Gastroesophageal sphincter (tissue), 4 donors: ENCODE measurements at places on chromosomes 1 and 21.

DNA sequence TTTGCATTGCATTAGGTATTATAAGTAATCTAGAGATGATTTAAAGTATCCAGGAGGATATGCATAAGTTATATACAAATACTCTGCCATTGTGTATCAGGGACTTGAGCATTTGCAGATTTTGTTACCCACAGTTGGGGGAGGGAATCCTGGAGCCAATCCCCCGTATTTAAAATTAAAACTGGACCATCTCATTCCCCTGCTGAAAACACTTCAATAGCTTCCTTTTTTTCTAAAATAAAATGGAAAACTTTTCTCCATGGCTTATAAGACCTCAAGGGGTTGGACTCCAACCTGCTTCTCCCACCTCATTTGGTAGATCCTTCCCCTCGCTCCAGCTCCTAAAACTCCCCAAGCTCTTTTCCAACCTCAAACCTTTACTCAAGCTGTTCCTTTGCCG is 10.4 kb upstream of the CD34 start:
- ATAC-seq, result no peak

- ATAC-seq, result peak; percentile 43
Observed at GRCh38 chr21:41387042-41387819, 25.4 kb downstream of the MX2 start.

- no peak for ATAC-seq
Observed at GRCh38 chr1:45340816-45341466, 701 bp upstream of the MUTYH start.

GRCh38 chr1:169563650-169564049 is 22.6 kb downstream of the F5 start:
- ATAC-seq, result no peak

GRCh38 chr21:27206368-27206982 is 239.6 kb upstream of the ADAMTS5 start:
- ATAC-seq, result no peak

- ATAC-seq, result no peak
Observed at GRCh38 chr1:92953491-92953890, 7.8 kb downstream of the DIPK1A start.

DNA sequence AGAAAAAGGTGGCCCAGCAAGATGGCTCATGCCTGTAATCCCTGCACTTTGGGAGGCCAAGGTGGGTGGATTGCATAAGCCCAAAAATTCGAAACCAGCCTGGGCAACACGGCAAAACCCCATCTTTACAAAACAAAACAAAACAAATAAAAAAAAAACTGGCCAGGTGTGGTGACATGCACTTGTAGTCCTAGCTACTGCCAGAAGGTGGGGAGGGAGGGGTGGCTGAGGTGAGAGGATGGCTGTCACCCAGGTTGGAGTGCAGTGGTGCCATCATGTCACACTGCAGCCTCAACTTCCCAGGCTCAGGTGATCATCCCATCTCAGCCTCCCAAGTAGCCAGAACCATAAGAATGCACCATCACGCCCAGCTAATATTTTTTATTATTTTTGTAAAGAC is 22.8 kb downstream of the RERE start:
- no peak for ATAC-seq

DNA sequence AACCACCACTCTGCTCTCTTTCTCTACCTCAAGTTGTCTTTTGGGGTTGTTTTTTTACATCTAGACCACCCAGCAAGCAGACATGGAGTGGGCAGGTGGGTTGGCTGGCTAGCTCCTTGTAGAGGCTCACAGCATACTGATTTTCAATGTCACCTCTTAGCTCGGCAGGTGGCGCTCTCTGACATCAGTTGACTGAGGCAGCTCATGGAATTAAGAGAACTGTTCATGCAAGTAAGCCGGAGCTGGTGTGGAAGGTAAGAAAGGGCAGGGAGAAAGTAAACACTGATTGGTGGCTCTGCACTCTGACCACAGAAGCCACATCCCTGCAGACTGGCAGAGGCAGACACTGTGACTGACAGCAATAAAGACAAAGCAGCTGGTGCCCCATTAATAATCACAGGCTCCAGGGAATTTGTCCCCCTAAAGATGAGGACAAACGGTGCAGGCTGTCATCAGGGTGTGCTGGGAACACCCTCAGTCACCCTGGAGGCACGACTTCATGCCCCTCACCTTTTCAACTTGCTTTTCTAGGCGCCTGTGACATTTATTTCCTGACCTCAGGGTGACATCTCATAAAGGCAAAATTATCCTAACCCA is 226.8 kb downstream of the LMX1A start:
- no peak for ATAC-seq

DNA sequence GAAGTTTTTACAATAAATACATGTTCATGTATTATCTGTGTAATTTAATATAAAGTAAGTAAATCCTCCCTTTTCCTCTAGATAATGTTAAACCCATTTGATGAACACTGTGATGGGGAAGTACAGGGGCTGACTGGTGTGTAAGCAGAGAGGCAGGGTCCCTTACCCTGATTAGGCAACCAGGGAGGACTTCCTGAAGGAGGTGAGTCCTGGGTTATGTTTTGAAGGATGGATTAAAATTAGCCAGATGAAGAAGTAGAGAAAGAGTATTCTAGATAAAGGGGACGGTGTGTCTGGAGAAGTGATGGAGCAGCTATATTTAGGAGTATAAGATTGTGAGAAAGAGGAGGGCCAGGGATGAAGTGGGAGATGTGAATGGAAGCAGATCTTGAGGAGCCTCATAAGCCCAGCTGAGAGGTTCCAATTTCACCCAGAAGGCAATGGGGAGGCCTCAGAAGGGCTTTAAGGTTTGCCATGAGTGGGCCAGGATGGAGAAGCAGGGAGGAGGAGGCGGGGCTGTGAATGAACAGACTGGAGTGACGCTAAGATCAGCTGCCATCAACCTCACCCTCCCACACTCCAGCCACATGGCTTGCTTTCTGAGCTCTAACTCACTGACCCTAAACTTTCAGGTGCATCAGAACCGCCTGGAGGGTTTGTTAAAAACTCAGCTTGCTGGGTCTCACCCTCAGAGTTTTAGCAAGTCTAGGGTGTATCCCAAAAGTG is 30.9 kb upstream of the ID3 start:
- no peak for ATAC-seq

DNA sequence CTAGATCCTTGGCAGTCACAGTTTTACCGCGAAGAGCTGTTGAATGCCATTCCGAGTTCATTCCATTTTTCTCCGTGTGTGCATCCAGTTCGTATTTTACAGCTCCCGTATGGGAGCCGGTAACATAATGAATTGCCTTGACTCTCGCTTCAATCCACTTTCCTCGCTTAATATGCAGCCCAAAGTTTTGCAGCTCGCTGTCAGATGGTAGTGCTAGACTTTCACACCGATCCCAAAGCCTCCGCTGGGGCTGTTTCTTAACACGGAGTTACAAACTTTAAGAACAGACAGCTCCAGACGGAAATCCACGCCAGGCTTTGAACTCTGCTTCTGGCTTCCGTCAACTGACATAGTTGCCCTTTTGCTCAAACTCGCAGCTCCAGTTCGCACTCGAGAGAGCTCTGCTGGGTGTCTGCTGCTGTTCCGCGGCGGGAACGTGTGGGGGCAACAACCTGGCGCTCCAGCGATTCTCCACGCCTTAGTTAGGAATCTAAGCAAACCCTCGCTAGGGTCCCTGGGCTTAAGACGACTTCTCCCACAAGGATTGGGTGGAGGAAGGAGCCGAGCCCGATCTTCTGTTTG is 3.5 kb upstream of the ARID1A start:
- ATAC-seq, result peak; percentile 53

DNA sequence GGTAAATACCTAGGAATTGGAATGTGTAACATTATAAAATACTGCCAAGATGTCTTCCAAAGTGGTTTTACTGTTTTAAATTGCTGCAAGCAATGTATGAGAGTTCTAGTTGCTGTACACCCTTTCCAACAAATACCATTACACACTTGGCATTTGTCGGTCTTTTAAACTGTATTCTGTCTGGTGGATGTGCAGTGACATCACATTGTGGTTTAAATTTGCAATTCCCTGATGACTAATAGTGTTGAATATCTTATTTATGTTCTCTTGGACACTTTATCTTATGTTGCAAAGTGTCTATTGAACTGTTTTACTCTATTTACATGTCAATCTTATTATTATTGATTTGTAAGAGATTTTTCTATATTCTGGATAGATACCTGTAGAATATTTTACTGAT is 561.2 kb upstream of the B3GALT2 start:
- no peak for ATAC-seq

GRCh38 chr1:15062479-15063099 is 91.0 kb upstream of the TMEM51 start:
- no peak for ATAC-seq

DNA sequence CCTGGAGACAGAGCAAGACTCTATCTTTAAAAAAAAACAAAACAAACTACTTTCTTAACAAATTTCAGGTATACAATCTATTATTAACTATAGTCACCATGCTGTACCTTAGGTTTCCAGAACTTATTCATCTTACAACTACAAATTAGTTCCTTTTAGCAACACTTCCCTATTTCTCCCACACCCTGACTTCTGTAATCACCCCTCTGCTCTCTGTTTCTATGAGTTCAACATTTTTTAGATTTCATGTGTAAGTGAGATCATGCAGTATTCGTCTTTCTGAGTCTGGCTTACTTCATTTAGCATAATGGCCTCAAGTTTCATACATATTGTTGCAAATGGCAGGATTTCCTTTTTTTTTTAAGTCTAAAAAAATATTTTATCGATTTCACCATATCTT is 77.9 kb upstream of the LPGAT1 start:
- no peak for ATAC-seq

GRCh38 chr1:112402682-112403643 is 6.9 kb downstream of the CTTNBP2NL start:
- ATAC-seq, result no peak

DNA sequence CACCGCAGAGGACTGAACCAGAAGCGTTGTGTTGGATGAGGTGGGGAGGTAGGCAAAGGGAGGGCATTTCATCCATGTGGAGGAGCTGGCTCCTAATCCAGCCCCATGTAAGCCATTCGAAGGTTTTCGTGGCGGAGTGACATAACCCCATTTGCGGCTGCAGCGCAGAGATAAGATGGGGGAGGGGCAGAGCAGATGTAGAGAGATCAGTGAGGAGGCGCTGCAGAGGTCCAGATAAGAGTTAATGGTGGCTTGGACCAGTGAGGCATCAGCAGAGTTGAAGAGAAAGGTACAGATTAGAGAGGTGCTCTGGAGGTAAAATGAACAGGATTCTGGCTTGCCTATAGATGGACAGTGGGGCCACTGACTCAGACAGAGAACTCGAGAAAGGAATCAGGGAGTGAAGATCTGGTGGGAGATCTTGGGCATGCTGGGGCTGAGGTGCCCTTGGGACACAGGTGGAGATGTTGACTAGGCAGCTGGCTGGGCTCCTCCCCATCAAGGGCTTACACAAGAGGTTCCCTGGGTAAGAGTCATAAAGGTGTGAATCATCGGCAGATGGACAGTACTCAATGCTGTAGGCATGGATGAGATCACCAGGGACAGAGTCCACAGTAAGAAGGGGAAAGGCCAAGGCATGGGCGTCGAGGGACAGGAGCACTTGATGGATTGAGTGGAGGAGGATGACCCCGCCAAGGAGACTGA is 7.8 kb upstream of the PTPRF start:
- no peak for ATAC-seq

DNA sequence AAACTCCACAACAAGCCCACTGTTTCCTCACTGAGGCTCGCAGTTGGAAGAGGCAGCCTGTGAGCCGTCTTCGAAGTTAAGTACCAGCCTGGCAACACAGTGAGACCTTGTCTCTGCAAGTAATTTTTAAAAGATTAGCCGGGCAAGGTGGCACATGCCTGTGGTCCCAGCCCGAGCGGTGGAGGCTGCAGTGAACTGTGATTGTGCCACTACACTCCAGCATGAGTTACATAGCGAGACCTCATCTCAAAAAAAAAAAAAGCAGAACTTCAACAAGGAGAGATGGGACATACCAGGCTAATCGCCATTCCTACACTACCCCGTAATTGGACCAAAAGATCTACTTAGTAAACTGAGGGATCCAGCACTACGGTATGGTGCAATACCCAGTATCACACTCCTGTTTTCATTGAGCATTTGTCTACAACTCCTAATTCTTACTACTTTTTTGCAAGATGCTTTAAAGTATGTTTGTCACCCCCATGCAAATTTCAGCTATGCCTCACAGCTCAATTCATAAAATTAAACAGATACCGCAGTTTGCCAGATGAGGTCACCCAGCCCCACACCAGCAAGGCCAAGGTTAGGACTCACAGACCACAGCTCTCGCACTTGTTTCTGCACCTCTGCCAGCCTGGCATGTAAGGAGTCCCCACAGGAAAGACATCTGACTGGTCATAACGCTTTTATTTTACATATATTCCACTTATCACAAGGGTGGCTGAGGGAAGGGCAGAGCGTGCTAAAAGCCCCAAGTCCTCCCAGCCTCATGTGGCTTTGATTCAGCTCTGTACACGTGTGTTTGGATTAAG is 21.0 kb downstream of the SDE2 start:
- no peak for ATAC-seq

DNA sequence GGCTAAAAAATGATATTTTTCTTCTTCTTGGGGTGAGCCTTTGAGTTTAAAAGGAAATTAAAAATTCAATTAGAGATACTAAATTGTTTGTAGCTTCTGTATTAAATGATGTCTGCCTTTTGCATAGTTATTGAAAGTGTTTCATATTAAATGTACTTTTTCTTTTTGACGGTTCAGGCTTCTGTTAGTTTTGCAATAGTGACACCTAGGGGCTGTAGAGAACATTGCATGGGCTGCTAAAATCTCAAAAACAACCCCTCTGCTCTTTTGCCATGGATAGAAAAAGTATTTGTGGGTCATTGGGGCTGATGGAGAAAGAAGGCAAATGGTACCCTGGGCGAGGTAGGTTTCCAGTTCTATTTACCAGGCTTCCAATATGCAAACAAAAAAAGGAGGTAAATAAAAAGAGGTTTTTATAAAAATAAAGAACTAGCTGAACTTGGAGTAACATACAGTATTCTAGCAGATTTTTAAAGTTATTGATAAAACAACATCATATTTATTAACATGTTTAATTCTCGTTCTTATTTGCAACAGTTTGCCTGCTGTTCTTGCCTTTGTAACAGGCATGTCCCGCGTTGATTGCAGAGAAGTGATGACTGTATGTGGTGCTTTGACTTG is 115.4 kb upstream of the HOOK1 start:
- ATAC-seq, result peak; percentile 20

GRCh38 chr1:3496916-3497315 is 42.5 kb downstream of the ARHGEF16 start:
- no peak for ATAC-seq

GRCh38 chr1:177922209-177922608 is 47.6 kb downstream of the SEC16B start:
- ATAC-seq, result no peak

GRCh38 chr1:4944911-4945310 is 290.5 kb downstream of the AJAP1 start:
- no peak for ATAC-seq

DNA sequence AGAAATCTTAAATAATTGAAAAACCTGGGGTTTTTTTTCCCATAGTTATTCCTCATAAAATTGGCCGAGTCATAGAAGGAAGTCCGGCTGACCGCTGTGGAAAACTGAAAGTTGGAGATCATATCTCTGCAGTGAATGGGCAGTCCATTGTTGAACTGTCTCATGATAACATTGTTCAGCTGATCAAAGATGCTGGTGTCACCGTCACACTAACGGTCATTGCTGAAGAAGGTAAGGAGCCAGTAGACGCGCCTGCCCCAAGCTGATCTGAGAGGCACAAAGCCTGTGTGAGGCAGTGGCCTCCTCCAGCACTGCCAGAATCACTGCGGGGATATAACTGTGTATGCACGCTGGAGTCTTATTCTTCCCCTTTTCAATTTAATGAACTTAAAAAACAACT is 100.3 kb downstream of the PHTF1 start:
- no peak for ATAC-seq
